ENCODE measurements at places on chromosomes 11 and 22. TPM values are rescaled to one million over a fixed set of nuclear protein-coding genes. Genes with fewer than 3 reads are reported as not detected.
A peak's percentile ranks its signal among the peaks of the same experiment; 100 is the strongest.

DNA sequence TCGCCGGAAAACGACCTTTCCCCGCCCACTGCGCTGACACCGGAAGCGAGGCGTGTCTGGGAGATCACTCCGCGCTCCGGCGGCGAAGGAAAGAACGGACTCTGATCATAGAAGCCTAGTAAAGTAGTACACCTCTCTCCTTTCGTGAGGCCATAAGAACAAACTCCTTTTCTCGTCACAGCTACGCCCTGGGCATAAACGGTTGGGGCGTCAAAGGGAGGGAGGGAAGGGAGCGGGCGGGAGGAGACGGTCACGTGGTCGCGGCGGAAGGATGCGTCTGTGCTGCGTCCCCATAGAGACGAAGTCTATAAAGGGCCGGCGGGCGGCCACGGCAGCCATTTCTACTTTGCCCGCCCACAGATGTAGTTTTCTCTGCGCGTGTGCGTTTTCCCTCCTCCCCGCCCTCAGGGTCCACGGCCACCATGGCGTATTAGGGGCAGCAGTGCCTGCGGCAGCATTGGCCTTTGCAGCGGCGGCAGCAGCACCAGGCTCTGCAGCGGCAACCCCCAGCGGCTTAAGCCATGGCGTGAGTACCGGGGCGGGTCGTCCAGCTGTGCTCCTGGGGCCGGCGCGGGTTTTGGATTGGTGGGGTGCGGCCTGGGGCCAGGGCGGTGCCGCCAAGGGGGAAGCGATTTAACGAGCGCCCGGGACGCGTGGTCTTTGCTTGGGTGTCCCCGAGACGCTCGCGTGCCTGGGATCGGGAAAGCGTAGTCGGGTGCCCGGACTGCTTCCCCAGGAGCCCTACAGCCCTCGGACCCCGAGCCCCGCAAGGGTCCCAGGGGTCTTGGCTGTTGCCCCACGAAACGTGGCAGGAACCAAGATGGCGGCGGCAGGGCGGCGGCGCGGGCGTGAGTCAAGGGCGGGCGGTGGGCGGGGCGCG is at the start of gene ATF4:
Gene ATF4 (plus strand): TSS at position 337 of the 880 bp plus-strand sequence. CDS start 884 bp downstream, outside the sequence.
- peak; percentile 95 for DNase-seq

GRCh38 chr11:2235588-2236326 is 34.6 kb downstream of the ASCL2 start:
- peak; percentile 34 for DNase-seq

DNA sequence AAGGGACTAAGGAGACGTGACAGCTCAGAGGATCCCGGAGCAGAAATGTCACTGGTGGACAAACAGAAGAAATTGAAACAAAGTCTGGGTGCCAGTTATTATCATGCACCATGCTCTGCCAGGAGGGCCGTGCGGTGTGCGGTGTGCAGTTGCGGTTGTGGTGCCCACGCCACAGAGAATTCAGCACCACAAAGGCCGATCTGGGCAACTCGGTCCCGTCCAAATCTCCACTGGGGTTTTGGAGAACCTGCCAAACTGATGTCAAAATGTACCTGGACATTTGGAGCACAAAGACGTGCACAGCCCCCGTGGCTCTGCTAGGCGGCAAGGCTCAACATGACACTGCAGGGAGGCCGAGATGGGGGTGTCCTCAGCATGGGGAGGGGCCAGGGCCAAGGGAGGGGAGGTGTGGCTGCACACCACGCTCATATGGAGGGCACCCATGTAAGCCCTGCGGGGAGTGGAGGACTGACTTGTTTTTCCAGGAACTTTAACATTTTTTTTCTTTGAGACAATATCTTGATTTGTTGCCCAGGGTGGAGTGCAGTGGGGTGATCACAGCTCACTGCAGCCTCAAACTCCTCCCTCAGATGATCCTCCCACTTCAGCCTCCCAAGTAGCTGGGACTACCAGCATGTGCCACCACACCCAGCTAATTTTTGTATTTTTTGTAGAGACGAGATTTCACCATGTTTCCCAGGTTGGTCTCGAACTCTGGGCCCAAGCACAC is 39.4 kb downstream of the GNB1L start:
- no peak for DNase-seq

DNA sequence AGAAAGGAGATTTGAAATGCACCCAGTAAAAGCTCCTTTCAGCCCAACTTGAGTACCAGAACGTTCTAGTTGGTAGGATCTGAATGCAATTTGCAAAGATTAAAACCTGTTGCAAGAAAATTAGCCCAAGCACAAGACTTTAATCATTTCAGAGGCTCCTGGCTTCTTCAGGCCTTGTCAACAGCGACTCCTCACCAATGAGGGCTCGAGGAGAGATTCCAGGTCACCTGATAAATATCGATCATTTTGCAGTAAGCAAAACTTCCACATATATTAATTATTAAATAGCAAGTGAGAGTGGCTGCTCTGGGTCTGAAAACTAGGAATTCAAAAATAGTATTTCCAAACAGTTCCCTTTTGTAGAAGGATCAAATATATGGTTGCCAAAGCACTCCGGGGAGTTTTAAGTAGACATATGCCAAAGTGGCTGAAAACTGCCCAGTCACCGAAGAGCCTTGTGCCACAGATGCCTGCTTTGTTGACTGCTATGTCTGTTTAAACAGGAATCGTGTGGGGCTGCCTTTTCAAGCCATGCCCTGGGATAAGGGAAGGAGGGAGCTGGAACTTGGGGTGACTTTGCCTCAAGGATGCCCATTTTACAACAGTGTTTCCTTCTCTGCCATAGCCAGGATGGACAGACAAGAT is 64.0 kb downstream of the CSNK2A3 start:
- peak; percentile 48 for DNase-seq

GRCh38 chr11:32779136-32779535 is 15.3 kb downstream of the CCDC73 start:
- no peak for DNase-seq

Gene LUZP2
- total RNA-seq: 1.4 TPM

All from sigmoid colon (tissue), 7 donors.